NCI-H1105 treated with DMSO at 0.1 percent for 48 hours (cell line): ENCODE measurements at places on chromosomes 4 and X.

DNA sequence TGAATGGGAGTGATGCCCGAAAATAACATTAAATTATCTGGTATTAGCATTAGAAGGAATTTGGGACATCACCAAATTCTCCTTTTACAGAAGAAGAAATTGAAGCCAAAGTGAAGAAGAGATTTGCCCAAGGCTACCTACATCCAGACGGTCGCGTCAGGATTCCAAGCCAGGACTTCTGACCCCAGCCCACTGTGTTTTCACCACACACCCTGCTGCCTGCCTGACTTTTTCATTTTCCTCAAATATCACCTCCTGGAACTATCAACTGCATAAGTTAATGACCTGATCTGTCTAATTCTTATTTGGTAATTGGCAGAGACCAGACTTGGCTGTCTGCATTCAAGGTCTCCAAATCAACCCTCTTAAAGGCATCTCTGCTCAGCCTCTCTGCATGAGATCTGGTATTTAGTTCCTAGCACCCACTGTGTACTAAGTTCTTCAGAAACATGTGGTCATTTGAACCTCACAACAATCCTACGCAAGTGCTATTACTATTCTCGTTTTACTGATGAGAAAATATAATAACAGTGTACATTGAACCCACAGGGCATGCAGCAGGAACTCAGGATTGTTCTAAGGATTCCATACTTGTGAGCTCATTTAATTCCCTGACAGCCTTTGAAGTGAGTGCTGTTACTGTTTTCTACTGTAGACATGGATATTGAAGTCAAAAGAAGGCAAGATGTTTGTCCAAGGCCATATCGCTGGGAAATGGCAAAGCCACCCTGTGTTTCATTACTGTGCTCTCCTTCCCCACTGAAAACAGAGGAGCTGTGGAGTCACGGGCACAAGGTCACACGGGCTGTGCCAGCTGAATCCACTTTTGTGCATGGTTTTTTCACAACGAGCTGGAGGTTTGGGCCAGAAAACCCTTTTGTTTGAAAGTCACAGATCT is 195.2 kb upstream of the C1QTNF7 start:
- DNase-seq, result no peak

GRCh38 chr4:183106839-183107238 is 7.8 kb downstream of the WWC2 start:
- no peak for DNase-seq

GRCh38 chr4:110156442-110156841 is 42.0 kb downstream of the ELOVL6 start:
- DNase-seq, result no peak

- DNase-seq, result no peak
Measured at GRCh38 chrX:74527350-74527749, 87.1 kb downstream of the RLIM start.

DNA sequence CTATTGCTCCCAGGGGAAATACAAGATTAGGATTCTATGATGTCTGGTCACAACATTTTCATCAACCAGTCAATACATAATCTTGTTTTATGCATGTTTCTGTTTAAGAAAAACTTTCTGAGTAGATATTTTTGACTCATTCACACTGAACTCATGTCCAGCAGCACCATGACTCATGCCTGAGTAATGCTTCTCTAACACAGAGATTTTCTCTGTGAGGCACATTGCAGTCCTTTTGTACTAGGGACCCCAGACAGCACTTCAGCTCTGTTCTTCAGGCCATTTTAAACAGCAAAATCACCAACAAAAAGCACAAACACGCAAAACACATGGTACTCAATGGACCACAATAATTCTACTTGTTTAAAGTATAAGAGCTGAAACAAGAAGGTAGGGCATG is 83.6 kb downstream of the MXRA5 start:
- DNase-seq, result no peak

DNA sequence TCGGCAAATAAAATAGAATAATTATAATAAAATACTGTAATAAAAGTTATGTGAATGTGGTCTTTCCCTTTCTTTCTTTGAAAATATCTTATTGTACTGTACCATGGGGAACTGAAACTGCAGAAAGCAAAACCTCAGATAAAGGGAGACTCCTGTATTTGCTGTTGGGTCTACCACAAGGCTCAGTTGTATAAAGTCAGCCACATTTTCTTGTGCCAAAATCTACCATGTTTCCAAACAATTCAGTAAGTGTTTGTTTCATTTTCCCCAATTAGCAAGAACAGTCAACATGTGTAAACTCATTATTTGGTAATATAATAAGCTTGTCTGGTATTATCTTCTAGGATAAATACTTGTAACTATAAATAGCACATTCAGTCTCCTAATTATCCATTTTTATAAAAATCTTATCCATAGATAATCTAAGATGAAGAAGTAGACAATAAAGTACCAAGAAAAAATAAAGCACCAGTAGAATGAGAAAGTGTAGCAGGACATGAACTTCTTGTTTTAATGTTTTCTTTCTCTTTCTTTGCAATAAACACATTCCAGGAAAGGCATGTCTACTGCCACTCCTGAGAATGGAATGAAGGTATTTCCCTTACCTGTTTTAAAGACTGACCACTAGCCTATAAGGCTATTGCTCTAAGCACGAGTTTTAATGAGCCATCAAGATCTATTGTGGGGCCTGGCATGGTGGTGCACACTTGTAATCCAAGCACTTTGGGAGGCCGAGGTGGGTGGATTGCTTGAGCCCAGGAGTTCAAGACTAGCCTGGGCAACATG is 15.0 kb upstream of the OTUD4 start:
- DNase-seq, result no peak

DNA sequence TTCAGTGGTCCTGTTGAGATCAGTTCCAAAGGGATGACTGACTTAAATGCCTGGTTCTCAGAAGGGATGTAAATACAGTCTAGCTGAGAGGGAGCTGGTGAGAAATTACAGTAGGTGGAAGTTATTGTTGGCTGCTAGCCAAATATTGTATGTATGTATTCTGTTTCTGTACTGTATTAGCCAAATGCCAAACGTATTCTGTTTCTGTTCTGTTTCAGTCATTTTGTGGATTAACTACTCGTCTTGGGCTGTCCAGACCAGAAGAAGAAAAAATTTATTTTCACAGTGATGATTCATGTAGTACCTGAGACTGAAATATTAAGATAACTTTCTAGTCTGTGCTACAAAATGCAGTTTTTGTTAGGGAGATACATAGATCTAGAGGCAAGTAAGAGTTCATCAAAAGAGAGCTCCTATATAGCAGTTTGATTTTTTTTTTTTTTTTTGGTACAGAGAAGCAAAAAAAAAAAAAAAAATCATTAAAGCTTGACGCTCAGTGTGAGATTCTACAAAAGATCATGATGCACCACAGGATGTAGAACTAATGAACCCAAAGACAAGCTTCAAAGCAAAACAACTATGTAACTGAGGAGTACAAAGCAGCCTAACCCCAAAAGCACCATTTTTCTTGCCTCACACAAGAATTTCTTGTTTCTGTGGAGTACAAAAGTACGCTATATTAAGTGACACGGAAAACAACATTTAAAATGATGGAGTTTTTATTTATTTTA is 54.8 kb downstream of the CASP6 start:
- DNase-seq, result peak; percentile 20

GRCh38 chr4:24622146-24622834 is 37.9 kb upstream of the DHX15 start:
- no peak for DNase-seq

GRCh38 chr4:120821029-120821428 is 101.5 kb downstream of the PRDM5 start:
- DNase-seq, result no peak

GRCh38 chr4:178339769-178340168 is 897.5 kb upstream of the AGA start:
- DNase-seq, result no peak

DNA sequence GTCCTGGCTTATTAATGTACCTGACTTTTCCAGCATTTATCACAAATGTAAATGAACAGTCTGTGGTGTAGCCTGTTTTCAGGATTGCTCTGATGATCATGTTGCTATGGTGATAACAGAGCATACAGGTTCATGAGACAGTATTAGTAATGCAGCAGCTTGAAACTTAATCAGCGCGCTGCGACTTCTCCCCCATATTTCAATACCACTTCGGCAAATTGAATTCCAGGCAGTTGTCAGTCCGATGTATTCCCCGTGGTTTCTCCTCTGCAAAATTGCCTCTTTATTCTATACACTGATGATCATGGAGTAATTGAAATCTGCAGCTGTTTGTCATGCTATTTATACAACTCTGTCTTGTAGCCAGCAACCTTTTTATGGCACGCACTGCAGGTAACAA is 239.3 kb downstream of the C4orf33 start:
- peak; percentile 60 for DNase-seq

- no peak for DNase-seq
Measured at GRCh38 chrX:39859991-39860861, 237.5 kb downstream of the BCOR start.

- no peak for DNase-seq
Measured at GRCh38 chrX:5842601-5843000, 386.1 kb downstream of the NLGN4X start.

- DNase-seq, result peak; percentile 43
Measured at GRCh38 chrX:133789829-133790228, 195.6 kb downstream of the GPC3 start.

GRCh38 chrX:48107717-48108116 is 22.7 kb upstream of the SPACA5B start:
- DNase-seq, result no peak

DNA sequence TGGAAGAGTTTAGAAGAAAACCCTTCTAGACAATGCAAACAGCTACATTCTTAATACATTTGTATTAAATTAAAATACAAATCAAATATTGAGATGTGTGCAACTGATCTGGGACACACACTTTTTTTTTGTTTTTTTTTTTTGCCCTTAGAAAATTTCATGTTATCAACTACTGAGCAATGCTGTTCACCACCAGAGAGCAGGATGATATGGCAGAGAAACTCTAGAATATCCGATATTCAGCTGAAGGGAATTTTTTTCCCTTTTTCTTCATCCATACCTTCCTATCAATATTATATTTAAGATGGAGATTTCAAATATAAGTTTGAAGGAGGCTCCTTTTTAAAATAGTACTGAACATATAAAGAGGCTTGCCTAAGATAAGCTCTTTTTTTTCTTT is 1.0 kb downstream of the NDST3 start:
- DNase-seq, result no peak

- no peak for DNase-seq
Measured at GRCh38 chr4:186296481-186296880, 30.5 kb downstream of the F11 start.

- no peak for DNase-seq
Measured at GRCh38 chr4:172601195-172601594, 567.4 kb upstream of the GALNT7 start.
